Stimulated activated CD4-positive, alpha-beta T cell treated with anti-CD3 and anti-CD28 coated beads, Interleukin-1b, Interleukin-23, amount 100 ng/mL, for 48 hours (primary cell): ENCODE measurements at places on chromosomes 4 and X.

- DNase-seq = no peak
Measured at GRCh38 chrX:1009771-1010170, 202.7 kb downstream of the CRLF2 start.

GRCh38 chrX:151287954-151288353 lies 109.1 kb upstream of the VMA21 start:
- no peak for DNase-seq

GRCh38 chrX:114015966-114016365 lies 567.9 kb upstream of the HTR2C start:
- no peak for DNase-seq

GRCh38 chrX:47204970-47205369 lies 11.3 kb downstream of the UBA1 start:
- DNase-seq = no peak

- DNase-seq = peak; percentile 70
Measured at GRCh38 chr4:7183161-7183560, 9.2 kb upstream of the SORCS2 start.
